ENCODE measurements at places on chromosomes 3 and 15. TPM values are rescaled to one million over a fixed set of nuclear protein-coding genes. Genes with fewer than 3 reads are reported as not detected.
A peak's percentile ranks its signal among the peaks of the same experiment; 100 is the strongest.

Gene TGFBR2
- total RNA-seq: 6.4 TPM

Gene FAM81A
- 0.21 TPM for total RNA-seq

Gene GOLGA8T
- total RNA-seq: 1.1 TPM

Gene AHSG
- not detected for total RNA-seq

Gene MASP1
- total RNA-seq: 1.2 TPM

Gene SLCO2A1
- total RNA-seq: 2.4 TPM

Gene TM4SF18
- total RNA-seq: 2.6 TPM

Gene CISH
- 1.6 TPM for total RNA-seq

Gene HHATL
- total RNA-seq: not detected

Gene RPS27L
- 26.9 TPM for total RNA-seq

Gene SEMA7A
- total RNA-seq: 26.8 TPM

Gene B3GALNT1
- 5.4 TPM for total RNA-seq

Gene ZNF592
- 17.6 TPM for total RNA-seq

Gene WDR49
- total RNA-seq: 0.35 TPM

- DNase-seq: no peak
Measured at GRCh38 chr3:123272547-123272946, 70.8 kb downstream of the SEC22A start.

GRCh38 chr3:66907136-66907535 lies 91.0 kb upstream of the KBTBD8 start:
- DNase-seq: no peak

- no peak for DNase-seq
Measured at GRCh38 chr15:60073466-60073840, 69.3 kb downstream of the FOXB1 start.

GRCh38 chr3:149534671-149535332 lies 60.3 kb downstream of the TM4SF4 start:
- no peak for DNase-seq

DNA sequence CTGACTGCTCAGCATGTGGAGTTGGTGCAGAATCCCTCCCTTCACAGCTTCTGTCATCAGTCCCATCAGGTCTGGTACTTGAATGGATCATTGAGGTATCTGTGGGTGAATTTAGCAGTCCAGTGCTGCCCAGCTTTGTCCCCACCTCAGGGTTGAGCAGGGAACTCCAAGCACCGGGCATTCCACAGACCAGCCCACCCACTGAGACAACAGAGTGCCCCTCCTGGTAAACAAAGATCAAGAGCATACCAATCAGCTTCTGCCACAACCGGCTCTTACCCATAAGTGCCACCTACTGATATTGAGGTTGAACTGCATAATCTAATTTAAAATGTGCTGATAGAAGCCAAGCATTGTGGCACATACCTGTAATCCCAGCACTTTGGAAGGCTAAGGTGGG lies 57.1 kb upstream of the FXR1 start:
- DNase-seq: peak; percentile 10

GRCh38 chr3:49602877-49603411 lies 48.7 kb downstream of the BSN start:
- no peak for DNase-seq

- DNase-seq: peak; percentile 96
Measured at GRCh38 chr3:13019243-13020095, 53.8 kb downstream of the IQSEC1 start.

GRCh38 chr3:94735354-94735753 lies 672.5 kb downstream of the NSUN3 start:
- DNase-seq: no peak

GRCh38 chr3:185865247-185865646 lies 40.4 kb upstream of the IGF2BP2 start:
- no peak for DNase-seq

GRCh38 chr15:43515741-43516140 lies 1.7 kb upstream of the MAP1A start:
- DNase-seq: no peak

DNA sequence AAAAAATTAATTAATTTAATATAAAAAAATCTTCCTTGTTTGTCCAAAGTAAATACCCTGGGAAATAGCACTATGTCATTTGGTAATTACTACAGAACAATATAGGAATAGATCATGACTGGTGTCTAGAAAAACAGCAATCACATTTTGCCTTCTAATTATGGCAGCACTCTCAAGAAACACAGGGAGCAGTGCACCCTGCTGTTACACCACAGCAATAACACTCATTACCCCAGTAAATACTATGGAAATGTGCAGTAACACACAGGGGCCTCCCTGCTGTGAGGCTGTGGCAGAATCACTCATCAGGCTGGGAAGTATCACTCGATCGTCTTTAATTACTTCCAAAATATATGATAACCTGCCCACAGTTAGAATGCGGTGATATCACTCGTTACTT lies 646.0 kb downstream of the TUSC7 start:
- DNase-seq: peak; percentile 33

DNA sequence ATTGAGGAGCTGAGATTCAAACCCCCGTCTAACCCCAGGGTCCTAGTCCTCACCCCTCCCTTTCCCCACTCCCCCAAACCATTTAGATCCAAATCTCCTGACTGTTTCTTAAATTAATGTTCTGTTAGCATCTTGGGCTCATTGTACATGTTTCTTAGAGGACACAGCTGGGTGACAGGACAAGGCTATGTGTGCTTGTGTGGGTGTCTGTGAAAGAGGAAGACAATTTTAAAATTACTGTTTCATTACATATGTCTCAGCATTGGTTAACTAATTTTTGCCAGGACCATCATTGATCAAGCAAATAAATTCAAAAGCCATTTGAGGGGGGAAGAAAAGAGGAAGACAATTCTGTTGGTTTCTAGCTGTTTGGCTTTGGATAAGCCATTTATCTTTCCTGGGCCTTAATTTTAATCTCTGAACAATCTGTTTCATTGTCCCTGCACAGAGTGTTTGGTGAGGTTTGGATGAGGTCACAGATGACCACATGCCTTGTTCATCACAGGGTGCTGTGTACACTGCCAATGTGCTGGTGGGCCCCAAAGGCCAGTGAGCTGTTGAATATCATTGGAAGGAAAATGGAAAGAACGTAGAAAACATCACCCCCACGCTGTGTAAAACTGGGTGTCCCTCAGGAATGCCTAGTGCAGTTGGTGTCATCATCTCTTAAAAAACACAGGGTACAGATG lies 51.9 kb downstream of the RPLP1 start:
- no peak for DNase-seq

DNA sequence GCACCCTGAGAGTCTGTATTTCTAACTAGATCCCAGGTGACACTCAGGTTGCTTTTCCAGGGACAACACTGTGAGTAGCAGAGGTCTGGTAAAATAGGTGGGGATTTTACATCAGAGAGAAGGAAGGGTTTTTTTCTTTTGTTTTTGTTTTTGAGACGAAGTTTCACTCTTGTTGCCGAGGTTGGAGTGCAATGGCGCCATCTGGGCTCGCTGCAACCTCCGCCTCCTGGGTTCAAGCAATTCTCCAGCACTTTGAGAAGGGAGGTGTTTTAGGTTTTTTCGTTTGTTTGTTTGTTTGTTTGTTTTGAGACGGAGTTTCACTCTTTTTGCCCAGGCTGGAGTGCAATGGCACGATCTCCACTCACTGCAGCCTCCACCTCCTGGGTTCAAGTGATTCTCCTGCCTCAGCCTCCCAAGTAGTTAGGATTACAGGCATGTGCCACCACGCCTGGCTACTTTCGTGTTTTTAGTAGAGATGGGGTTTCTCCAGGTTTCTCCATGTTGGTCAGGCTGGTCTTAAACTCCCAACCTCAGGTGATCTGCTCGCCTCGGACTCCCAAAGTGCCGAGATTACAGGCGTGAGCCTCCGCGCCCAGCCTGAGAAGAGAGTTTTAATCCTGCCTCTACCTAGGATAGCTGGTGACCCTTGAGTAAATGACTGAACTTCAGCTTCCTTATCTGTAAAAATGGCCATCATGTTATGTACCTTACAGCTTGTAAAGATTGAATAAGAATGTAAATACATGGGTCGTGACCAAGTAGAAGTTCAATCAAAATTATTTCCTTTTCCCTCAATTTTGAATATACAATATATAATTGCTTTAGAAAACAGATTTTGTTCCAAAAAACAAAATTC lies 95.9 kb upstream of the FNDC3B start:
- no peak for DNase-seq

GRCh38 chr3:168585544-168585943 lies 489.8 kb upstream of the GOLIM4 start:
- no peak for DNase-seq

GRCh38 chr3:39754549-39754948 lies 54.9 kb upstream of the MYRIP start:
- no peak for DNase-seq

GRCh38 chr3:139261754-139262586 lies 81.8 kb upstream of the MRPS22 start:
- no peak for DNase-seq

- peak; percentile 72 for DNase-seq
Measured at GRCh38 chr15:78396976-78397375, 41.0 kb upstream of the IREB2 start.

GRCh38 chr15:77588126-77588525 lies 44.6 kb downstream of the LINGO1 start:
- DNase-seq: no peak

GRCh38 chr3:105747696-105748095 lies 121.1 kb downstream of the CBLB start:
- no peak for DNase-seq

GRCh38 chr15:90531147-90531546 lies 1.4 kb downstream of the CRTC3 start:
- DNase-seq: peak; percentile 51

- DNase-seq: no peak
Measured at GRCh38 chr15:61731099-61731498, 329.1 kb downstream of the VPS13C start.

GRCh38 chr15:52379395-52380106 lies 83.9 kb upstream of the MYO5C start:
- no peak for DNase-seq

GRCh38 chr3:194126790-194127189 lies 9.2 kb upstream of the HES1 start:
- DNase-seq: no peak

DNA sequence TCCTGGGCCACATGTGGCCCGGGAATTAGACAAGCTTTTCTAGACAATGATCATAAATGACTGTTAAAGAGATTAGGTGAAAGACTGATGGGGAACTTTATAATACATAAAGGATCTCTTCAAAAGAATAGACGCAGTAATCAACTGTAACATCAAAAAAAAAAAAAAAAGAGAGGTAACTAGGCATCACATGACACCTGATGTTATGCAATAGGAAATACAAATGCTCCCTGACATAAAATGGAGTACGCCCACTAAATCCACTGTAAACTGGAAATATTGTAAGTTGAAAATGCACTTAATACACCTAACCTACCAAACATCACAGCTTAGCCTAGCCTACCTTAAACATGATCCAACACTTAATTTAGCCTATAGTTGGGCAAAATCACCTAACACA lies 27.2 kb downstream of the GSK3B start:
- DNase-seq: no peak

- DNase-seq: no peak
Measured at GRCh38 chr3:115982629-115983028, 359.3 kb downstream of the GAP43 start.

GRCh38 chr3:193548406-193548805 lies 6.3 kb downstream of the ATP13A4 start:
- peak; percentile 11 for DNase-seq

DNA sequence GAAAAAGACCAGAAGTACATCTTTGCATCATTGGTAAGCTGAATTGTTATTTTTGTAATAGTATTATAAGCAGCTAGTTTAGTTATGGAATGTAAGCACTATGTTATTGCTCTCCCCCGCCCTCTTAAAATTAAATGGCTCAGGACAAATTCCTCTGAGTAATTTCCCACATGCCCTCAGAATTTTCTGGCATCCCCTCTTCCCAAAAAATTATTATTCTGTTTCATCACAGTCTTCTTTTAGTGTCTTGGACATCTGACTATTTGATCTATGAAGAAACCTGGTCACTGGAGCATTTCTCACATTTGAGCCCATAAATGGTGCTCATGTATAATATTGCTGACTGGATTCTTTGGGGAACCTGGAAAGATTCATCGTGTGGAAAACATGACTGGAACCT lies 68.3 kb downstream of the KLHL25 start:
- DNase-seq: no peak

GRCh38 chr3:133377396-133377795 lies 22.5 kb upstream of the BFSP2 start:
- DNase-seq: no peak

DNA sequence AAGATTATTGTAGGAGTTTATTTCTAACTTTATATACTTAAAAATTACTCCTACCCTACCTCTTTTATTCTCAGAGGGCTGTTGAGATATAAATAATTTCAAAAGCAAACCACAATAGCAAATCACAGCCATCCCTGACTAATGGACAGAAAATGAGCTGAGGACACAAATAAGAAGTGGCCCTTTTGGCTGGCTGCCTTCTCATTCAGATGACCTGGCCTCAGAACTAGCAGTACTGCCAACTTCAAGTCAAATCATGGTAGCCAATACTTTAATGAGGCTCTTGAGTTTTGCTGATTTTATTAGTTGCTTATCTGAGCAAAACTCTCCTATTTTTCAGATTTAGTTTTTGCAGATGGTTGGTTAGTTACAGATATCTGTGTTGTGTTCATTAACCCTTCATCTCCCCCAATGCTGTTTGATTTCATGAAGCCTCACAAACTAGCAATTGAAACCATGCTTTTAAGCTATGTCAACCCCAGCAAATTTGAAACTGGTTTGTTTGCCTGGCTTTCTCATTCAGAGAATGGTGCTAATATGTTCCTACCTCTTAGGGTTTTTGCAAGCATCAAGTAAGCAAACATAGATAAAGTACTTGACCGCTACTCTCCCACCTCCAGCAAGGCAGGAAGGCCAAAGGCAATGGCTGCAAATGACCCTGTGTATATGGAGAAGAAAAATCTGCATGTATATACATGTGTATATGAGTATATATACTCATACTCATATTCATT lies 73.4 kb upstream of the HACD2 start:
- no peak for DNase-seq

GRCh38 chr15:70762469-70763119 lies 764 bp downstream of the UACA start:
- peak; percentile 76 for DNase-seq

GRCh38 chr15:55742927-55743728 lies at the start of gene PRTG:
Gene PRTG, minus strand, starts transcription at chr15:55743152. Its CDS starts 221 bp downstream, at chr15:55742931.
- peak; percentile 89 for DNase-seq

DNA sequence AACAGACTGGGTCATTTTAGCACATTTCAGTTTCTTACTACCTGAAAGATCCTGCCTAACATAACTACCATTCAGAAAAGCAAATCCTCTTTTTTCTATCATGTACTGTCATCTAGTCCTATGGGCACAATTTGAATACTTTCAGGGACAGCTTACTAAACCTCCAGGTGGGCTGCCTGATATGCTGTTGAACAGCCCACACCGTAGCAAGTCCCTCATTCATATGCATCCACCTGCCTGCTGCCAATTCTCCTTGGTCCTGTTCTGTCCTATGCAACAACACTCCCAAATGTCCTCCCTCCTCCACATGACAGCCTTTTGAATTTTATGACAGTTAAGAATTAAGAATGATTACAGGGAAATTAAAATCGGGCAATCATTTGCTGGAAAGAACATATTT lies 137.9 kb downstream of the KCNAB1 start:
- no peak for DNase-seq

Data from H7 (cell line).